ENCODE measurements at places on chromosomes 5 and 9.

DNA sequence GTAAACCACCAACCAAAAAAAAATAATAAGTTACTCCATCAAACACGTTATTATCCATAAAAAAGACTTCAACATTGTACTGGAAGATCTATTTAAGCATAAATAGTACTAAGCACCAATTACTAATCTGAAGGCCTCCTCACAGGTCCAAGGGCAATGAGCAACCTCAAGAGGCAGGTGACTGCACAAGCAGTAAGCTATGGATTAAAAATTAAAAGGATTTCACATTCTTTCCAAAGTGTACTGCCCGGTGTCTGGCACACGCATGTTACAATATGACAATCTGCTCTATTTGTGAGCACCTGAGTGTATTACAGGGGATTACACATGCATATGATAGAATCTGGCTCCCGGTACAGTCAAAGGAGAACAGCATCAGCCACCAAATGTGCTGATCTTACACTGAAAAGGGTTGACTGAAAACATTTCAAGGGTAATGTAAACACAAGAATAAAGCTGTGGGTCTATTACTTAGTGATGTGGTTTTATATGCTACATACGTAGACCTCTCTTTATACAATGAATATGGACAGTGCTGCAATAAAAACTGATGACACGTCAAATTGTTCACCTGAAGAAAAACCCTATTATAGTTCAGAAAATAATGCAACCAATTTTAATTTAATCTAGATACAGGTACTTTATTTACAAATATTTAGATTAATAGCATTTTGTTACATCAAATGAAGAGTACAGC, 22.8 kb downstream of the RAB14 start:
- no peak for DNase-seq

DNA sequence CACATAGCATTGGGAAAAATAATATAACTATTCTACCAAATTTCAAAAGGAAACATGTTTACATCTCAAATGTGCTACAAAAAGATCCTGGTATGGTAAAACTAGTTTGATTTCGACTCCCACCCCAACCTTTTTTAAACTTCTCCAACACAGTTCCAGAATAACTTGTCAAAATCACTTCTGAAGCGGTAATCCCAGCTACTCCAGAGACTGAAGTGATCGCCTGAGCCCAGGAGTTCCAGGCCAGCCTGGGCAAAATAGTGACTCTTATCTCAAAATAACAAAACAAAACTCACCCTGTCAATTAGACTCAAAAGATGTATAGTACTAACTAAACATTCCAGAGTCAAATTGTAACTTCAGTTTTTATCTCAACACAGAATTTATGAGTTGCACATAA, 71.3 kb upstream of the RNF38 start:
- DNase-seq: no peak

GRCh38 chr5:155343468-155343867, 329.9 kb downstream of the KIF4B start:
- no peak for DNase-seq

DNA sequence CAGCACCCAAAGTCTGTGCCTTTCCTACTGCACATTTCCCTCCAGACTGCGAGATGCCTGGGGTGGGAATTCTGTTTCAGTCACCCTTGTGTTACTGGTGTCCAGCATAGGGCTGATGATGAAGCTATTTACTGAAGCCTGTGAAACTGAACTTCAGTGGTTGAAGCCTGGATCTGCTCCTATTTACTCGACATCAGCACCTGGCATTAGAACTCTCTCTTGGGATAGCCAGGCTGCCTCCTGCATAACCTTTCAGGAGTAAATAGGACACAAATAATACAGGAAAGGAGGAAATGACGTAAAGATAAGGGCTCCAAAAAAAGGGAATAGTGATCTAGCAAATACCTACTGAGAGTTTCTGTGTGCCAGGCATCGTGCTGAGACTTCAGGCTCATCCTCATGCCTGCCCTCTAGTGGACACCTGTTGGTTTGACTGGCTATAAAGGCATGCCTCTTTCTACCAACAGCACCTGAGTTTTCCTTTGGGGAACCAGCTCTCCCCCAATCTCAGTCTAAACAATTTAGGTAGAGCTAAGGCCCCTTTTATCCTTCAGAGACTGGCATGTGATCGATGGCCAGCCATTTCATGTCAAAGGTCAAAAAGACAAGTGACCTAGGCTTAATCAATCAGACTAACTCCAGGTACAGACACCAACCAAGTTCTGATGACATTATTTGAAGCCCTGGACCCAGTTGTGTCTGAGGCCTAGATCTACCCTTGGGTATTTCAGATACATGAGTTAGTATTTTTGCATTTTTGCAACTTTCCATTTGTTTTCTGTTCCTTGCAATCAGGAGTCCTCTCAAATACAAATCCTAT, 192.1 kb upstream of the TRIM32 start:
- DNase-seq: no peak

DNA sequence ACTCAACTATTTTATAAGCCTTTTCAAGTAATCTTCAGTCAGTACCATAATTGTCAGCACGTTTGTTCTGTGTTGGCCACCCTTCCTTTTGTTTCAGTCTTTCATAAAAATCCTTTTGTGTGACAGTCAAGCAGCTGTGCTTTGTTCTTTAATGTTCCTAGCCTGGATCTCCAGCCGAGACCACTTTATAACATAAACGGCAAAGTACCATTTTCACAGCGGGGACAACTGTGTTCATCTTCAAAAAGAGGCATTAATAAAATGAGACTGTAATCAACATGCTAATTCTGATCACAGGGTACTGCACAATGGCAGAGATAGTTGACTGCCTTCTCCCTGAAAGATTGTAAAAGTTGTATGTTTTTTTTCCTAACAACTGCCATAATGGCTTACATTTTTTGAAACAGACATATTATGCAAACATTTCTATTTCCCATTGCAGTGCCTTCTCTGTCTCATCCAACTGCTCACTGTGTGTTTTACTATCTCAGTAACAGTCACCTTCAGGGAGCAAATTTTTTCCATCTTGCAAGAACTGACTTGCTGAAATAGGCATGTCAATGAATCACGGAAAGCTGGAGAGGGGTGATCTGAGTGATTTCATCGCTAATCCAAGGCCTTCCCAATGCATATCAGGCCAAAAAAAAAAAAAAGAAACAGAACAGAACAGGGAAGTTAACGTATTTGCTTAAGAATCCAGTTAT, 828.5 kb upstream of the DMAC1 start:
- no peak for DNase-seq

All from SHP77 treated with DMSO at 0.1 percent for 48 hours (cell line).